IgD-negative memory B cell (primary cell): ENCODE measurements at places on chromosomes 16 and 17. TPM values are rescaled to one million over a fixed set of nuclear protein-coding genes. Genes with fewer than 3 reads are reported as not detected.

NPIPB13 gene
- 1.3 TPM for polyA plus RNA-seq

KSR1 gene
- 2.1 TPM for polyA plus RNA-seq

C17orf100 gene
- 8.0 TPM for polyA plus RNA-seq

KRTAP4-5 gene
- polyA plus RNA-seq, result not detected

ASPA gene
- polyA plus RNA-seq, result not detected

TMC7 gene
- not detected for polyA plus RNA-seq

HAS3 gene
- 0.09 TPM for polyA plus RNA-seq

HOXB6 gene
- polyA plus RNA-seq, result not detected

IL32 gene
- 59.8 TPM for polyA plus RNA-seq

RAP1GAP2 gene
- 3.9 TPM for polyA plus RNA-seq

DPEP3 gene
- not detected for polyA plus RNA-seq

SPNS3 gene
- 0.94 TPM for polyA plus RNA-seq

MYL4 gene
- not detected for polyA plus RNA-seq

NDRG4 gene
- 0.81 TPM for polyA plus RNA-seq

DNAH9 gene
- polyA plus RNA-seq, result not detected

ADORA2B gene
- polyA plus RNA-seq, result 1.2 TPM

ABCC12 gene
- not detected for polyA plus RNA-seq
